ENCODE measurements at places on chromosomes 4 and X.

GRCh38 chrX:123685232-123685631 lies 47.6 kb downstream of the THOC2 start:
- DNase-seq: no peak

DNA sequence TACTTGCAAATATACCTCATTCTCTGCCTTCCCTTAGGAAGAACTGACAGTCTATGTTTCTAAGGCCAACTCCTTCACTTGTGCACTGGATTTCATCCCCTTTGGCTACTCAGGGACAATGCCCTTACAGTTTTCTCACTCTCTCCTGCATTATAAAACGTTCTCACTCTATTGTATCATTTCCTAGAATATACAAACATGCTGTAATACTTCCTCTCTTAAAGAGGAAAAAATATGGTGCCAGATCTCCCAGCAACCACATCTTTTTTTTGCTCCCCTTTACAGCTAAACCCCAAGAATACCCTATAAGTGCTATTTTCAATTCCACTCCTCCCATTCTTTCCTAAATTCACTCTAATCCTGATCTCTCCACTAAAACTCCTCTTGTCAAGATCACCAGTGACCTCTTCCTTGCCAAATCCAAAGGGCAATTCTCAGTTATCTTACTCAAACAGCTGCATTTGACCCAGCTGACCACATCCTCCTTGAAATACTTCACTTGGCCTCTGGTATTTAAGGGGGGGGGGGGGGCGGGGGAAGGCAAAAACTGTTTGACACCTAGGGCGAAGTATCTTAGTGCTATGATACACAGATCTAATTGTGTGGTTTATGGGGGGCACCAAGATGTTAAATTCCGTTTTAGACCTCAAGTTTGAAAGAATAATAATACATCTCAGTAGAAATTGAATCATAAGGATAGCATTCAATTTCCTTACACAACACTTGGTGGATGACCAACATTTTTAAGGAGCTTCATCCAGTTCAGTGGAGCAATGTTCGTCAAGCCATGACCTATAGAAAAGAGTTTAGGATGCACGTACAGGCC lies 1.6 kb downstream of the RCHY1 start:
- DNase-seq: peak; percentile 40

DNA sequence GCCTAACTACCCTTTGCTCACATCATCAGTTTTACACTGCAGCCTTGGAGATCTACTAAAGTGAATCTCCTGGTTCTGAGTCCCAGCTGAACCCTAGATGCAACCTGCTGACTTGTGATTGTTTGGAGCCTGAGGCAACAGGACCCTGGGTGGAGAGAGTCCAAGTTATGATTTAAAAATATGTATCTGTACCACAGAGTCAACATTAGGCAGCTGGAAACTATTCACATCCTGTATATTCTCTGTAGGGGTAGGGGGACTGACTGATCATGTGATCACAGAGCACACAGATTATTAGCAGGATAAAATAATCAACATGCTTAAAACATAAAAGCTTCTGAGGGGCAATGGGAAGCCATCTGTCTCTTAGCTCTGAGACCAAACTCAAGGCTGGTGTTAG lies 52.1 kb downstream of the CT47B1 start:
- peak; percentile 28 for DNase-seq

DNA sequence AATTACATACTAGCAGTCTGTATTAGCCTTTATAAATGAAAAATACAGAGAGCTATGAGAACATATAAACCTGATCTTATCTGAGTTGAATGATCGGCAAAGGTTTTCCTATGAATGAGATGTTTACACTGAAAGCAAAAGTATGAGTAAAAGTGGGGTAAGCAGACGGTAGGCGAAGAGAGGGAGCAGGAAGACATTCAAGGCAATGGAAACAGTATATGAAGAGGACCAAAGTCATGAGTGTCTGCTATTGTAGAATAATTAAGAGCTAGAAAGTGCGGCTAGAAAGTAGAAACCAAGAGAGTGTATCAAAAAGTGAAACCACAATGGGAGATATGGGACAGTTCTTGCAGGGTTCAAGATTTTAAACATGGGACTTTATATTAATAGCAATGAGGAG lies 67.0 kb upstream of the TMLHE start:
- DNase-seq: no peak

GRCh38 chr4:138890891-138891570 lies 124.5 kb upstream of the NOCT start:
- no peak for DNase-seq

DNA sequence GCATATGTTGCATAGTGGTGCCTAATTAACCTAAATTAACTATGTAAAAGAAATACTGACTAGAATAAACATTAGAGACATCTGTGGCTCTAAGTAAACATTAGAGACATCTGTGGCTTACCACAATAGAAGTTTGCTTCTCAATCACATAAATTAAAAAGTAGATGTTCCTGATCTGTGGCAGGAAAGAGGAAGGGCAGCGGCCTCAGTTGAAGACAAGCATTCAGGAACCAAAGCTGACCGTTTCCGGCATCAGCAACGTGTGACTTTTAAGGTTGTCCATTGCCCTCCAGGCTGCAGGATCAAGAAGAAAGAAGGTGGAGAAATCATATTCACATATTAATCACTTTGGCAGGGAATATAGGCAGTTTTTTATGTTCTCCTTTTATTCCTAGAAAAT lies 336.3 kb upstream of the TRAM1L1 start:
- DNase-seq: no peak

DNA sequence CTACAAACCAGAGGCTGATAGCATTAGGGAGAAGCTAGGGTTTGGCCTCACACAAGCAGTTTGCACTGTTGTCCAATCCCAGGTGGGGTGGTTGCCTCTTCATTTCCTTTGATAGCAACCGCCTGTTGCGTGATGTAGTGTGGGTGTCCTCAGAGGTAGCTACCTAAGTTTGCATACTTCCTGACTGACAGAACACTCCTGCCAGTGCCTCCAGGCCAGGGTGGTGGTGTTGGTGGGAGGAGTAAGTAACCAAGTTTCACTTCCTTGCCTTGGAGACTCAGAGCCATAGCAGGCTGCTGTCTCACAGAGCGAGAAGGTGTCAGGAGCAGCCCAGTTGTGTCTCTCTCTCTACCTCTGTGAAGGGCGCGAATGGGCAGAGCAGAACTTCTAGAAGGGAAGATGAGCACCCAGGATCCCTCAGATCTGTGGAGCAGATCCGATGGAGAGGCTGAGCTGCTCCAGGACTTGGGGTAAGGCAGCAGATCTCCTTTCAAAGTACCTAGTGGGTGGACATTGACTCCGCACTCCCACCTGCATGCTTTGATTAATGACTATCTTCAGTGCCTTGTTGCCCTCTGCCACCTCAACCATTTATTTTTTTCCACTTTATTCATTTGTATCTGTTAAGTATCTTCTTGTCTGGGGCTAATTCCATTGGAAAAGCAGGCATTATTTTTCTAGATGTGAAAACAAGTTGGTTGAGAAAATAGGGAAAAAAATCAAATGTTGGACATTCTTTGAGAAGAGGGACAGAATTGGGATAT lies at the start of gene DAPP1:
DAPP1 (plus strand) TSS at position 283 of the 764 bp plus-strand sequence; CDS start at position 370, 87 bp downstream.
- DNase-seq: no peak

All from fibroblast of skin of right biceps (primary cell).